ENCODE measurements at places on chromosomes 3 and 15.

DNA sequence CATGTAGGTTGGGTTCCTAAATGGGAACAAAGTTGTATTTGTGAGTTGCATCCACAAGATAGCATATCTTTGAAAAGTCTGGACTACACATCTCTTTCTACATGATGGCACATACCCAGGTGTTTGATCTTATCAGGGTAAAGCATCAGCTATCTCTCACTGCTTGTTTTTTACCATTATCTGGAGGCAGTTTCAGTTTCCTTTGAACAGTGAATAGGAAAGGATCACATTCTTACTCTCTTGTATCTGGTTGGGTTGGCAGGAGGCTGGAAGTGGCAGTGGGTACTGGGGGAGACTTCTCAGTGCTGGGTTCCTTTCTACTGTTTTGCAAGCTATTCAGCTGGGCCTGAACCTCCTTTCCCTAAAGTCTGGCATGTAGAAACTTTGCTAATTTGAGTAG is 4.1 kb downstream of the CEMIP start:
- no peak for DNase-seq

- DNase-seq: no peak
Observed at GRCh38 chr15:60254416-60254815, 143.4 kb downstream of the ANXA2 start.

DNA sequence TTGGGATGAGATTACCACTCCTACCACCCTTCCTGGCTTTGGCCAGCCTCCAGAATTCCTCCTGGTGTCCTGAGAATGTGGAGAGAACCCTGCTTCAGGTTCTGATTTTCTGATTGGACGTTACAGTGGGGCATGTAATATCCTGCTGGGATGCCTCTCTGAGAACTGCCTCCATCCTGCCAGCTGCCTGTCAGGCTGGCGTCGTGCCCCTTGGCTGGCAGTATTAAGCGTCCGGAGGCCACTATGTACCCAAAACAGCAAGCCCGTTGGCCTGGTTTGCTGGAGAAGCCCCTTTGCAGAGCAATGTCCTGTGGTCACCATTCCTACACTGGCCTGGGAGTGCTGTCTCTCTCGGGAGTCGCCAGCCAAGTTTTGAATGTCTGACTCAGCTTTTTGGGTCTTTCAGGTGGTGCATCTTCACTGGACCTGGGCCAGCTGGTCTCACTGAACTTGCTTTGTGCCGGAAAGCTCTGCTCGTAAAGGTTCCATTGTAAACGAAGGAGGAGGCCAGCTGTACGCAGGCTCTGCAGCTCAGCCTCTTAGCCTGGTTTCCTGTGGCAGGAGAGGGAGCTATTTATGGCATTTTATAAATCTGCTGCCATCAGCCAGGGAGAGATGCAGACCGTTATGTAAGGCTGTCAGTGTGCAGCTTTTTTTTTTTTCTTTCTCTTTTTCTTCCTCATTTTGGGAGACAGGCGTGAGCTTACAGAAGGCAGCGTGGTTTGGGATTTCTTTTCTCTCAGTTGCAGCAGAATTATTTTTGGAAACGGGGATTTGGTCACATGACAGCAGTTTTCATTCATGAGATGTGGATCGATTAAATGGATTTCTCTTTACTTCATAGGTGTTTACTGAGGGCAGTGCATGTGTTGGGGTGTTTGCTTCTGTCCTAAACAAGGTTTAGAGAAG is 19.0 kb upstream of the TRAK1 start:
- peak; percentile 98 for DNase-seq

GRCh38 chr15:48458876-48459275 is 127.6 kb downstream of the DUT start:
- DNase-seq: no peak

GRCh38 chr3:177478170-177478867 is 281.0 kb upstream of the TBL1XR1 start:
- DNase-seq: peak; percentile 93

- DNase-seq: no peak
Observed at GRCh38 chr3:112738366-112738765, 97.4 kb upstream of the CCDC80 start.

GRCh38 chr15:63052077-63052841 is 9.7 kb downstream of the TPM1 start:
- DNase-seq: no peak

- DNase-seq: no peak
Observed at GRCh38 chr3:36542186-36542585, 161.9 kb downstream of the STAC start.

- DNase-seq: no peak
Observed at GRCh38 chr3:30470496-30470895, 135.9 kb upstream of the TGFBR2 start.

DNA sequence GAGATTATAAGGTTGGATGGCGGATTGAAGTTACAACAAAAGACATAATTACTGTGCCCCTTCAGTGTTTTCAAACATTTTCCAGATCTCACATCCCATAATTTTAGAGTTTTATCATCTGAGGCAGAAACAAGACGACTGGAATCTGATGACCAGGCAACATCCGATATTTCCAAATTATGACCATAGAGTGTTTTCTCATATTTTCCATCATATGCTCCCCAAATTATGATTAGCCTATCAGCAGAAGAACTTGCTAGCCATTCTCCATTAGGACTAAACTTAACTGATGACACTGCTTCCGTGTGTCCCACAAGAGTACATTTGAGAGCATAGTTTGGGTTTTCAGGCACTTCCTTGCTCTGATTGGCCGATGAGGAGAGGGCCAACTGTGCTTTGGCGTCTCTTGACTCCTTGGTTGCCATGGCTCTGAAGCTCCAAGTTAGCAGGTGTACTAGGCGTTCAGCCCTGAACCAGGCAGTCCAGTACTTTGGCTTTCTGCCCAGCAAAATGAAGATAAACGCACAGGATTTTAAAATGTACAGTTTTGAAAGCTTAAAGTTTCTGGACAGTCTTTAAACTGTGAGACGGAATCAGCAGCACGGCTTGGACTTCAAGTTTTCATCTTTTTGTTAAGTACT is 638 bp downstream of the WDR5B start:
- DNase-seq: peak; percentile 87

- no peak for DNase-seq
Observed at GRCh38 chr3:187568171-187568570, 102.0 kb downstream of the SST start.

DNA sequence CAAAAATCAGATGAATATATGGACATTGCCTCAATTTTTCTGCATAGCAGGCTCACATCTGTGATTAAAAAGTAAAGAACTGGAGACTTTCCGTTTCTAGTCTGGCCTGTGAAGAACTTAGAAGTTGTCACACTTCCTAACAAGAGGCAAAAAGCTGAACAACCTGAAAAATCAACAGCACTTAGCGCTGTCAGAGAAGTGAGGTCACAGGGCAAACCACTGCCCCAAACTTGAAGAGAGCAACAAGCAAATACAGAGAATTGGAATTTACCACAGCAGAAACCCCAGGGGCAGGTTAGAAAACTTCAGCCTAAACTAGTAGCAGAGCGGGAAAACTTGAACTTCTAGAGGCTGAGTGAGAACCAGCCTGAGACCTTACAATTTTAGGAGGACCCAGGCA is 38.9 kb downstream of the CCDC54 start:
- DNase-seq: no peak

DNA sequence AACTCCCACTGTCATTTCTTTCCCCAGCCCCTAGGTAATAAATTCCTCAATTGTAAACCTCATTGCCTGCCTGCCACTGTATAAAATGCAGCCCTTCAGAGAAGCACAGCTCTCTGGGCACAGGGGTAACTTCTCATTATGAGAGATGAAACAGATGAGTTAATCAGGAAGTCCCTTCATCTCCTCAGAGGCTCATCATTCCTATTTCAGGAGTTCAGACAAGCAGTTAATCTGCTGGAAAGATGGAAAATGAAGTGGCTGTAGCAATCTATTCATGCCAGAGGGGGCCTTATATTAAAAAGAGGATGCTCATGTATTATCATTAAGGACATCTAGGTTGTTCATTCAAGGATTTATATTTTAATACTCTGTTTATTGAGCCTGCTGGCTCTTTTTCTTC is 519.5 kb upstream of the LMCD1 start:
- no peak for DNase-seq

DNA sequence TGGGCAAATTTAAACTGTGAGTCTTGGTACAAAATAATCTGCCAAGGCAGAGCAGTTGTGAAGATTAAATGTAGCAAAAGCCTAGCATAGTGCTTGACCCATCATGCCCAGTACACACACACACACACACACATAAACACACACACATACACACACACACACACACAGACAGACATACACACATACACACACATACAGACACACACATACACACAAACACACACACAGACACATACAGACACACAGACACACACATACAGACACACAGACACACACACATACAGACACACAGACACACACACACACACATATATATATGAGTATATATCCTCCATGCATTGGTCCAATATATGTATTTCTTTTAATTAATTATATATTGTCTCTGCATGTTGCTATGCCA is 328.8 kb upstream of the DNAJC19 start:
- DNase-seq: no peak

DNA sequence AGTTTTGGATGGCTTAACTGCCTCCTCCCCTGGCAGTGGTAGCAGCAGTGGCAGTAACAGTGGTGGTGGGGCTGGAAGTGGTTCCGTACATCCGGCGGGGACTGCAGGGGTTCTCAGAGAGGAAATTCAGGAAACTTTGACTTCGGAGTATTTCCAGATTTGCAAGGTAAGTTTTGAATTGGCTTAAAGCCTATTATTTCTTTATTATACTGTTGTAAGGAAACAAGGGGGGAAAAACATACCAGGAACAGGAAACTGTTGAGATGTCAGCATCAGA is 1.5 kb downstream of the STXBP5L start:
- no peak for DNase-seq
